NT2/D1 (cell line): ENCODE measurements at places on chromosomes 6 and 20.

DNA sequence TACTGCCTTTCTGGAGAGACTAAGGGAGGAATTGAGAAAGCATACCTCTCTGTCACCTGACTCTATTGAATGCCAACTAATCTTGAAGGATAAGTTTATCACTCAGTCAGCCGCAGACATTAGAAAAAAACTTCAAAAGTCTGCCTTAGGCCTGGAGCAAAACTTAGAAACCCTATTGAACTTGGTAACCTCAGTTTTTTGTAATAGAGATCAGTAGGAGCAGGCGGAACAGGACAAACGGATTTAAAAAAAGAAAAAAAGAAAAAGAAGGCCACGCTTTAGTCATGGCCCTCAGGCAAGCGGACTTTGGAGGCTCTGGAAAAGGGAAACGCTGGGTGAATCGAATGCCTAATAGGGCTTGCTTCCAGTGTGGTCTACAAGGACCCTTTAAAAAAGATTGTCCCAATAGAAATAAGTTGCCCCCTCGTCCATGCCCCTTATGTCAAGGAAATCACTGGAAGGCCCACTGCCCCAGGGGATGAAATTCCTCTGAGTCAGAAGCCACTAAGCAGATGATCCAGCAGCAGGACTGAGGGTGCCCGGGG is 43.1 kb upstream of the RNF182 start:
- no peak for DNase-seq

DNA sequence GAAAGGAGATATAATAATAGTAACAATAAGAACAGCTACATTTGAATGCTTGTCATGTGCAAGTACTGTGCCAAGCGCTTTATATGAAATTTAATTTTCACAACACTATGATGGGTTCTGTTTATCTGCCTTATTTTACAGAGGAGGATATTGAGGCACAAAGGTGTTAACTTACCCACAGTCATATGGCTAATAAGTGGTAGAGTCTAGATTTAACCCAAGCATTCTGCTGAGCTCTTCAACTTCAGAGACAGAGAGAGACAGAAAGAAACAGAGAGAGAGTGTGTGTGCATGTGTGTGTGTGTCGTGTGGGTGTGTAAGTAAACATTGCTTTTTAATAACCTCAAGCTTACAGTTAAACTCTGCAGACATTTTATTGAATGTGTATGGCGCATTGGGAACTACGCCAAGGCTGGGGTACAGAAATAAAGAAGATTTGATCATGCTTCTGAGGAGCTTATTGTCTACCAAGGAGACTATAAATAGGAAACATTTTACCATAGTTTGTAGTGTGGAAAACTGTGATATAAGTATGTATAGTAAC is 12.9 kb downstream of the TBPL1 start:
- DNase-seq: no peak

- no peak for DNase-seq
These were observed 832.3 kb upstream of the ADGRB3 start for GRCh38 chr6:67802771-67803170.

- DNase-seq: no peak
These were observed 189.5 kb upstream of the FLRT3 start for GRCh38 chr20:14526891-14527290.

GRCh38 chr6:87498048-87498447 is 25.3 kb downstream of the SLC35A1 start:
- DNase-seq: no peak

DNA sequence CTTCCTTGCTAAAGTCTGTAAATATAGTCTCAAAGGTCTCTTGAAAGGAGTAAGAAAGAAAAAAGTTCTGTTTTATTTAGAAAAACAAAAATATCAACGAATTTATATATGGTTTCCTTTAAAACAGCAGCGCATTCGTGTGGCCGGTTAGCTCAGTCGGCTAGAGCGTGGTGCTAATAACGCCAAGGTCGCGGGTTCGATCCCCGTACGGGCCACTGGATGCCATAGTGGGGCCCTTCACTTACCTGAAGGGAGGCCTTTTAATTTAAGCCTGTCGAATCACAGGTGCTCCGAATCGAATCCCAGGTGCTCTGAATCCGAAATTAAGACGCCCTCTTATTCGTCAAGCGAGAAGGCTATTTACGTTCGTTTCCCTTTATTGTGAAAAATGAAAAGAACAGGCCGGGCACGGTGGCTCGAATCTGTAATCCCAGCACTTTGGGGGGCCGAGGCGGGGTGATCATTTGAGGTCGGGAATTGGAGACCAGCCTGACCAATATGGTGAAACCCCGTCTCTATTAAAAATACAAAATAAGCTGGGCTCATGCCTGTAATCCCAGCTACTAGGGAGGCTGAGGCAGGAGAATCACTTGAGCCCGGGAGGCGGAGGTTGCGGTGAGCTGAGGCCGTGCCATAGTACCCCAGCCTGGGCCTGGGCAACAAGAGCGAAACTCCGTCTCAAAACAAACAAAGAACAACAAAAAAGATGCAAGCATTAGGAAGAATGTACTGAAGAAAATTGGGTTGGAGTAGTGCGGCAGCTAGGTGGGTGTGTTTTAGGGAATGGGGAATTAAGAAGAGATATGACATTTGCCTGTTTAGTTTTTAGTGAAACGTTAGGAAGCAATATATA is 195.8 kb upstream of the ZNF184 start:
- DNase-seq: no peak

DNA sequence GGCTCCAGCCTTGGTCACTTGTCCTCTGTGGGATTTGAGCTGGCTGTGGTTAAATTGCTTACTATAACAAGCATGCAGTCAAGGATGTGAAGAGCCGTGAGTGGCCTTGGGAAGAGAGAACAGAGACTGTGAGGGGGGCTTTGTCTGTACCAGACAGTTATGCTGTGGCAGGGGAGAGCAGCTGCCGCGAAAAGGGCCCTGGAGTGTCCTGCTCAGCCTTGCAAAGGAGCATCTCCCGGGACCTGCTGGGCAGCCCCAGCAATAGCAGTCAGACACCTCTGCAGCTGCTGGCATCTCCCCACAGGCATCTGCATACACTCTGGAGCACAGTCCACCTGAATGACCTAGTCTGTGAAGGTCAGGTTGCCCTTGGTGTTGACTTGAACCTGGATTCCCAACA is 6.3 kb downstream of the EBF4 start:
- DNase-seq: no peak
